Spleen (tissue), 13 donors: ENCODE measurements at places on chromosomes 6 and 20.

DNA sequence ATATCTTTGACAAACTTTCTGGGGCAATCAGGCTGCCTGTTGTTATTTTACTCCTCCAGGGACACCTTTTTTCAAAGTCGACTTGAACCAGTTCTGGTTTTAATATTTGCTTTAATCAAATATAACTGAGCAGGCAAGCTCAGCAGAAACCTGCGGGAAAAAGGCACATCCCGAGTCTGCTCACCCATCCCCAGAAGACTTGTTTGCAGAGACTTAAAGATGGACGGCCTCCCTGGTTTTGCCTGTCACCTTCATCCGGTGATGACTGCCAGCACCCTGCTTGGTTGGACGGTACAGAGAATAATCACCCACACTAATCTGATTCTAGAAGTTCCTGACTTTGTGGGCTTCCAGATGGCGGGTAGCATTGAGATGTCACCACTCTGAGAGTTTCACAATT, 36.8 kb downstream of the PPP1R3G start:
- no peak for DNase-seq

GRCh38 chr6:31576897-31577578, 1.7 kb downstream of the TNF start:
- DNase-seq: peak; percentile 88

DNA sequence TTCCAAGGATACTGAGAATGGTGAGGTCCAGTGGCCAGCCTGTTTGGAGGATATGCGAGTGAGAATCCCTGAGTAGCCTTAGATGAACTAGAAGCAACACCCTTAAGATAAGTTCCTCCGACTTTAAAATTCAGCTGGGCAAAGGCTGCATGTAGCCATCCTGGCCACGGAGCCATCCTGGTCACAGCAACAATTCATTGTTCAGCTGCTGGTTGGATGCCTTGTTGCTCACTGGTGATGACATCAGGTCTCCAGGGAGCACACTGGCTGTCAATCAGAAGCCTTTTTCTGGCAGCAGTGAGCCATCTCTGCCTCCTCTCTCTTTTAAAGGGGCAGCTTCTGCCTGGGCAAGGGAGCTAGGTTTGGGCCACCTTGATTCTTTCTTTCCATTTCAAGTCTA, 22.4 kb upstream of the RIMS4 start:
- DNase-seq: no peak

DNA sequence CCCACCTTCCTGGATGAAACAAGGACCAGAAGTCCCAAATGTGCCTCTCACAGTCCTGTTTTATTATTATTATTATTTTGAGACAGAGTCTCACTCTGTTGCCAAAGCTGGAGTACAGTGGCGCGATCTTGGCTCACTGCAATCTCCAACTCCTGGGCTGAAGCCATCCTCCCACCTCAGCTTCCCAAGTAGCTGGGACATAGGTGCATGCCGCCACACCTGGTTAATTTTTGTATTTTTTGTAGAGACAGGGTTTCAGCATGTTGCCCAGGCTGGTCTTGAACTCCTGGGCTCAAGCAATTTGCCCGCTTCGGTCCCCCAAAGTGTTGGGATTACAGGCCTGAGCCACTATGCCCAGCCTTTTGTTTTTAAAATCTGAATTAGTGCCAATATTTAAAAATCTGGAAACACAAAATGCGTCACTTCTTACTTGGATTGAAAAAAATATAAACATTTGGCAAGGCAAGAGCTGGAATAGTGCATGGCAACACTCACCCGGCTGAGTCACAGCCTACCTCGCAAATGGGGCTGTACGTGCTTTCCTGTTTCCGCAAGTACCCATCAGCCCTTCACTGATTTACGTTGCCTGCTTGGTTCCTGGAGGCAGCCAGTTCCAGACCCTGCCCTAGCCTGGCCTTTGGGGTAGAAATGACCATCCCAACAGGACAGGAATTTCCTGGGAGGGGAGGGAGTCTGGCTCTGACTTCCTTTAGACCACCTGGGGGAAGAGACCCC, 6.3 kb downstream of the SDCBP2 start:
- peak; percentile 70 for DNase-seq

GRCh38 chr6:121210943-121211342, 123.3 kb downstream of the TBC1D32 start:
- no peak for DNase-seq

DNA sequence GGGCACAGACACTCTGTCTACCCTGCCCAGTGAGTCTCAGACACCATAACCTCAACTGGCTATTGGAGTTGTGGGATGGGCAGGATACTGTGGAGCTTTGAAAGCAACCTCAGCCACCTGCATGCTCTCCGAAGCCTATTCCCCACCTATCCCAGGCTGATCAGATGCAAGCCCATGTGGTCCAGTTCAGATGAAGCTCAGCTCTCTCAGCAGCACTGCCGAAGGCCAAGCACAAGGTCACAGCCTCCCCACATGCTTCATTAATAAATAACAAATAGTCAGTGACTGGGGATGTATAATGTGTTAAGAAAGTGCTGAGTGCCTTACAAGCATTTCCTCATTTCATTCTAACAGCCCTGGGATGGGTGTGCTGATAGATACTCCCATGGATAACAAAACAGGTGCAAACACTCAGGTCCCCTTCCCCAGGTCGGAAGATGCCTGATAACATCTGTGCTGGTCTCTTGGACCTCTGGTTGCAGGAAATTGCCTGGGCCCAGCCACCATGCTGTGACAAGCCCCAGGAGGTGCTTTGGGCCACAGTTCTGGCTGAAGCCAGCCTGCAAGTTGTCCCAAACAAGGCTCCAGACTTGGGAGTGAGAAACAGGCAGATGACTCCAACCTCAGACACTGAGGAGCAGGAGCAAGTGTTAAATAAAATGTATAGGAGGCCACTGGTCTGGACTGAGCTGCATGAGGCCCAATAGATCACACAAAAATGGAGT, 3.7 kb downstream of the ACSS1 start:
- DNase-seq: peak; percentile 64

GRCh38 chr6:150142670-150143515, at the start of gene PPP1R14C:
Gene PPP1R14C (plus strand): TSS chr6:150143044. CDS start chr6:150143193, 149 bp downstream.
- no peak for DNase-seq

- DNase-seq: no peak
Observed at GRCh38 chr6:156545931-156546330, 231.2 kb upstream of the ARID1B start.

DNA sequence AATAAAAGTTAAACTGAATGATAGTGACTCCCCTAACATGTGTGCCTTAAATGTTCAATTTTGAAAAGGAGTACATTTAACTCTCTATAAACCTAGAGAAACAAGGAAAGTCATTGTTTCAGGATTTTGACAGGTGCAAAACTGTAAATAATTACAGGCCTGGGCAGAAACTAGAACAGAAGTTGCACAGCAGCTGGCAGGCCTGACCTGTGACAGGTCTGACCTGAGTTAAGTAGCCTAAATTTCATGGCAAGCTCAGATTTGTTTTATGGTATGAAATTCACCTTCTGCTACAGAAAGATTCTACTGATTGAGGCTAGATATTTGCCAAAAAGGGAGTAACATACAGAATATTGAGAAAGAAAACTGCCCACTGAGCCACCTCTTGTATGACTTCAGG, 166.1 kb downstream of the CDKAL1 start:
- DNase-seq: no peak

DNA sequence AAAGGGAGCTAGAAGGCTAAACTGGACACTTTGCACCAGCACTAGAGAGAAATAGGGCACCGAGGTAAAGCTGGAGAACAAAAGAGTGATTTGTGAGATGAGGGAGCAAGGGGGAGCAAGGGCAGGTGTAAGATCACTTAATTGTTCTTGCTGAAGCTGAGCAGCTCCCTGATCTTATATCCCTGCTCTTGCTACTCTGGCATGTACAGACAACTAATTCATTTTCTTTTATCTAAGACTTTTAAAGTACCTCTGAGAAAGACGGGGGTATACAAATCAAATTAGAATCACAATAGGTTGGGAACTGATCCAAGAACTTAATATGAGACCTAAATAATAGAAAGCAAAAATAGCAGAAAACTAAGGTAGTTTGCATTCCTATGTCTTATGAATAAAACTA, 381.7 kb upstream of the POU3F2 start:
- DNase-seq: no peak

- DNase-seq: no peak
Observed at GRCh38 chr6:168756009-168756634, 315.1 kb downstream of the SMOC2 start.
